ENCODE measurements at places on chromosomes 2 and 18. TPM values are rescaled to one million over a fixed set of nuclear protein-coding genes. Genes with fewer than 3 reads are reported as not detected.
A peak's percentile ranks its signal among the peaks of the same experiment; 100 is the strongest.

ERBB4 gene
- 5.5 TPM for total RNA-seq

NCKAP5 gene
- total RNA-seq = 7.9 TPM

ZNF396 gene
- total RNA-seq = 13.2 TPM

GAREM1 gene
- 5.1 TPM for total RNA-seq

SP140L gene
- 4.1 TPM for total RNA-seq

GRCh38 chr2:95292623-95293260, 4.4 kb upstream of the KCNIP3 start:
- DNase-seq = peak; percentile 29

DNA sequence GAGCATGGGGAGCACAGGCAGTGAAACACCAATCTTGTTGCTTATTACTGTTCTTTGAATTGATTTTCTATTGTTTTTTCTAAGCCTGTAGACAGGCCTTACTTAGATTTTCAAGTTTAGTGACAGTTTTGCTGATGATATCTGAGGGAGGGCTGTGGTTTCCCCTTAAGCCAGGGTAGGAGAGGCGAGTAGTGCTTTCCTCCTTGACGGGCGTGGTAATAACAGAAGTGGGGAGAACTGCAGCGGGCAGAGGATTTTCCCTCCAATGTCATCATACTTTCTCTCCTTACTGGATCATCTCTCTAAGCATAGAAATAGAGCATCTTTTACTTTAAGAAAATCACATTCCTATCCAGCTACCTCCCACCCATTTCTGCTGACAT, 314.4 kb downstream of the ALK start:
- DNase-seq = no peak

DNA sequence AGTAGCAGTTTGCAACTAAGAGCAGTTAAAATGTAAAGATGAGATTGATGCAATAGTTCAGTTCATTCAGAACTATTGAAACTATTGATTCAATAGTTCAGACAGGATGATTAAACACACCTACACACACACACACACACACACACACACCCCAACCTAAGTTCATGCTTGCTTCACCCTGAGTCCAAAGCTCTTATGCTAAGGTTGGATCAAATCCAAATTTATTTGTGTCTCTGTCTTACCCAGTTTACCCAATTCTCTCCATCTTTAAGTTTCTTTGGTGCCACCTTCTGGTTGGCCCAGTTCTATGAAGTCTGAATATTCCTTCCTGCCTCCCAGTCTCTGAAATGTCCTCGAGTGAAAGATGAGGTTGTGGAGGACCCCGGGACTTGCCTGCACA, 5.1 kb downstream of the SERPINB8 start:
- no peak for DNase-seq
